ENCODE measurements at places on chromosomes 5 and 9. TPM values are rescaled to one million over a fixed set of nuclear protein-coding genes. Genes with fewer than 3 reads are reported as not detected.

The PLAC8L1 gene
- total RNA-seq, result not detected

The PKD2L2 gene
- 0.62 TPM for total RNA-seq

The PLPP1 gene
- 102 TPM for total RNA-seq

The SPINK5 gene
- total RNA-seq, result 0.16 TPM

The CCNJL gene
- total RNA-seq, result 6.3 TPM

The EXOC3 gene
- total RNA-seq, result 42.9 TPM

The PCDHGA3 gene
- 22.9 TPM for total RNA-seq

The NMUR2 gene
- total RNA-seq, result not detected

The PCDHB2 gene
- 2.4 TPM for total RNA-seq

The CNTFR gene
- total RNA-seq, result 1.1 TPM

The FAM221B gene
- total RNA-seq, result not detected

The SPATA31D3 gene
- total RNA-seq, result not detected

The MACROH2A1 gene
- total RNA-seq, result 112 TPM

The IFNB1 gene
- not detected for total RNA-seq

The F12 gene
- total RNA-seq, result not detected

The DOCK2 gene
- 4.6 TPM for total RNA-seq

The SPACA9 gene
- total RNA-seq, result 5.4 TPM

The SCGB3A2 gene
- total RNA-seq, result not detected

The TAL2 gene
- total RNA-seq, result not detected

The ANKRD34B gene
- total RNA-seq, result not detected

The SLCO6A1 gene
- total RNA-seq, result not detected

The ARAP3 gene
- total RNA-seq, result 22.9 TPM

The FTMT gene
- not detected for total RNA-seq

The PFN3 gene
- total RNA-seq, result not detected

The SYK gene
- total RNA-seq, result 4.7 TPM

The TAF11L5 gene
- not detected for total RNA-seq

The SLC34A3 gene
- not detected for total RNA-seq

The C8G gene
- 3.4 TPM for total RNA-seq

The HMMR gene
- 0.46 TPM for total RNA-seq

The PLEKHG4B gene
- 0.03 TPM for total RNA-seq

The TCERG1 gene
- total RNA-seq, result 33.2 TPM

The EMB gene
- 7.8 TPM for total RNA-seq

The EFNA5 gene
- total RNA-seq, result 40.9 TPM
